ENCODE measurements at places on chromosomes 7 and 10.

DNA sequence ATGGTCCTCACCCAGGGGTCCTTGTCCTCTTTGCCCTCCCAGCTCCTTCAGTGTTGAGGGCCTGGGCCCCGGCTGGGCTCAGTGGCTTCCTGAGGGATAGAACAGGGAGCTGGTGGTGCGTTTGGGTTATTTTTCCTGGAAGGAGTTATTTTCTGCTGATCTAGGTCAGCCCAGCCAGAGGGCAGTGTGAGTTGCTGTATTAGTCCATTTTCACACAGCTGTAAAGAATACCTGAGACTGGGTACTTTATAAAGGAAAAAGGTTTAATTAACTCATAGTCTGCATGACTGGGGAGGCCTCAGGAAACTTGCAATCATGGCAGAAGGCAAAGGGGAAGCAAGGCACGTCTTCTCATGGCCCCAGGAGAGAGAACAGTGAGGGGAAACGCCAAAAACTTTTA, 122.4 kb upstream of the PCBD1 start:
- DNase-seq, result no peak

GRCh38 chr7:106375499-106375898, 90.7 kb upstream of the NAMPT start:
- no peak for DNase-seq

- DNase-seq, result no peak
Observed at GRCh38 chr7:78134256-78134655, 335.7 kb downstream of the PHTF2 start.

GRCh38 chr10:103669944-103670343, 176.4 kb downstream of the NEURL1 start:
- no peak for DNase-seq

DNA sequence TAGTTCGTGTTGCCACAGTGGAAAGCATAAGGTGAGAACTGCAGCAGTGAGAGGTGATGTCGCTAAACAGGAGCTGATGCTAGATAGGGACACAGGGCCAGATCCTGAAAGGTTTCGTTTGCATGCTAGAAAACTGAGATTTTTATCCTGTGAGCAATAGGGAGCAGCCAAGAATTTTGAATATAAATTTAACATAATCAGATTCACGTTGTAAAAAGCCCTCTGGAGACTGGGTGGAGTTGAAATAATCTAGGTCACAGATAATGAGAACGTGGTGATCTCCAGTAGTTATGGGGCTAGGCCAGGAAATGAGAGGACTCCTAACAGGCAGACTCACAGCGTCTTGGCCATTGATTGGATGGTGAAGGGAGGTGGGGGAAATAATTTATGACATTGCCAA, 92.1 kb upstream of the IMMP2L start:
- no peak for DNase-seq

- no peak for DNase-seq
Observed at GRCh38 chr10:127525686-127526085, 23.4 kb upstream of the NPS start.

GRCh38 chr10:33963729-33964128, 629.3 kb upstream of the NRP1 start:
- no peak for DNase-seq
